ENCODE measurements at places on chromosomes 7 and 10.

DNA sequence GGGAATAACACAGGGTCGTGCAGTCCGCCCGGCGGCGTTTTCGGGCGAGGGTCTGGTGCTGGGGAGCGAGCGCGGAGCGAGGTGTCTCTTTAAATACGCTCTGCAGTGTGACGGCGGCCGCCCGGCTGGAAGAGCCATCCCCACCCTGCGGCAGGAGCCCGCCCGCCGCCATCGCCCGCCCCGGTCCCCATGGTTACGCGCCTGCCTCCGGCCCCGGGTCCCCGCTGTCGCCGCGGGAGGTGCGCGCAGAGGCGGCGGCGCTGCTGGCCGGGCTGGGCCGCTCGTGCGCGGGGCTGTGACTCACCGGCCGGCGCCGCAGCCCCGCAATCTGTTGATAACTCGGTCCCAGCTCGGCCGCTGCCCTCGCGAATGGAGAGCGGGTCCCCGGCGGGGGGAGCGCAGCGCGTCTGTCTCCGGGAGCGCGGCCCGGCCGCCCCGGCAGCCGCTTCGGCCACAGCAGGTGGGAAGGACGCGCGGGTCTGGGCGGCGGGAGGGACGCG lies at the start of gene ADGRA1:
Gene ADGRA1 (plus strand): TSS at position 246 of the 500 bp plus-strand sequence. CDS start 986 bp downstream, outside the sequence.
- DNase-seq: no peak

GRCh38 chr7:98186452-98187137 lies 24.6 kb upstream of the BHLHA15 start:
- no peak for DNase-seq

DNA sequence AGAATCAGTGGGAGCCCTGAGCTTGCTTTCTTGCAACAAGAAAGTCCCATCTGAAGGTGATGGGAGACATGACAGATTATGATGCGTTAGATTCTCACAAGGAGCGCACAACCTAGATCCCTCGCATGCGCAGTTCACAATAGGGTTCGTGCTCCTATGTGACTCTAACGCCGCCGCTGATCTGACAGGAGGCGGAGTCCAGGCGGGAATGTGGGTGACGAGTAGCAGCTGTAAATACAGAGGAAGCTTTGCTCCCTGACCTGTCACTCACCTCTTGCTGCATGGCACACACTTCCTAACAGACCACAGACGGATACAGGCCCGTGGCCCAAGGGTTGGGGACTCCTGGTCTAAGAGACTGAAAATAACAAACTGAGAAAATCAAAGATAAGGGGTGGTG lies 1163.4 kb upstream of the AUTS2 start:
- DNase-seq: no peak

GRCh38 chr10:119306514-119306951 lies 99.2 kb downstream of the GRK5 start:
- no peak for DNase-seq

DNA sequence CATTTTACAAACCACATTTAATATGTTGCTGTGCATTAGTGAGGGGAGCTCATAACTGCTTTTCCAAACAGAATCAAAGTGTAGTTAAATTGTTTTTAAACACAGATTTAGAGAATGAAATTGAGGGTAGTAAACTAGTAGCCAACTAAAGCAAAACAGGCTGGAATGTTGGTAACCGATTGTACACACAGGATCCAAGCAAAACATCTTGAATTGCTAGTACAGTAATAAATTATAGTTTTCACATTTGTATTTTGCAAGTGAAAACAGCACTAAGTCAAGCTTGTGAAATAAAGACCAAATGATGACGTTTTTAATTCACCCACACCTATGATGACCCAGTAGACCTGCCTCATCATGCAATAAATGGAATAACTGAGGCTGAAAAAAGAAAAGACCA lies 198.3 kb downstream of the HDAC9 start:
- DNase-seq: no peak

- no peak for DNase-seq
These were observed 537 bp downstream of the FOXK1 start for GRCh38 chr7:4682621-4683042.

DNA sequence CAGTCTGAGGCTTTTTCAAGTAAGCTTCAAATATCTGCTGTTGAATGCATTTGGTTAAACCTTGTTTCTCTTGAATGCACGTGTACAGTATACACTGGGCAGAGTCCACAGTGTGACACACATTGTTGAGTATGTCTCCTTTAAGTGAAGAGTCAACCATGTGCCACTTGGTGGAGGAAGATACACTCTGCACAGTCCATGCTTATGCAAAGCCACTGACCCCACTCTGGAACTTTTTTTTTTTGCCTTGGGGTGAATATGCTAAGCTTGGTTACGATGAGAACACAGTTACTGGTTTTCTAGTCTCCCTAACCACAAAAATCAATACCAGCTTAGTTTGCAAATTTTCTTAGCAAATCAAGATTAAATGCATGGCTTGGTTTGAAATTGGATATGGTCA lies 186.8 kb upstream of the VIPR2 start:
- DNase-seq: no peak

- no peak for DNase-seq
These were observed 53.9 kb downstream of the AP3M1 start for GRCh38 chr10:74096777-74097176.

- DNase-seq: no peak
These were observed 191.5 kb downstream of the DIP2C start for GRCh38 chr10:497898-498451.

DNA sequence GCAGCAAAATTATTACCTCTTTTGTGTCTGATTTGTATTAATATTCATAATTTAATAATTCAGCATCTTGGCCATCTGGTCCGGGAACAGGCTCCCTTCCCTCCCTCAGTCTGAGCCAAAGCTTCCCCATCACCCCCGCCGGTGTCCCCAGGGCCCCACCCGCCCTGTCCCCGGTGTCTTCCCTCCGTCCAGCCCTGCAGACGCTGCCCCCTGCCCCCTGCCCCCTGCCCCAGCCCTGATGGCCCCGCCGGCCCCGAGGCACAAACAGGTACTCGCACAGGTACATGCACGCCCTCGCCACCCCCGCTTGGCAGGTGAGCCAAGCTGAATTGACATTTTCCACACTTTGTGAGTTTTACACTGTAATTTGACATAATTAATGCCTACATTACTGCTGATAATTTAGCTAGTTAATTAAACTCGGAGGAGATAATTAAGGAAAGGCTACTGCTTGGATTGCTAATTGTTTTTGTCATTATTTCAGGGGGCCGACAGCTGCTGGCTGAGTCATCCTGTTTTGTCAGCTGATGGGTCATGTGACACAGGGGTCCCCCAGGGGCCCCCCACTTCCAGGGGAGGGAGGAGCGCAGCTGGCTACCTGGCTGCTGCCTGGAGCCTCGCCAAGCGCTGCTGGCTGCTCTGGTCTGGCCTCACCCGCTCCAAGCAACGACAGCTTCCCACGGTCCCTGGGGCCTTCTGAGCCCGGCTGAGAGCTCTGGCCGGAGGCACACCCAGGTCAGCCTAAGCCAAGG lies 36.6 kb downstream of the MICALL2 start:
- DNase-seq: peak; percentile 30

DNA sequence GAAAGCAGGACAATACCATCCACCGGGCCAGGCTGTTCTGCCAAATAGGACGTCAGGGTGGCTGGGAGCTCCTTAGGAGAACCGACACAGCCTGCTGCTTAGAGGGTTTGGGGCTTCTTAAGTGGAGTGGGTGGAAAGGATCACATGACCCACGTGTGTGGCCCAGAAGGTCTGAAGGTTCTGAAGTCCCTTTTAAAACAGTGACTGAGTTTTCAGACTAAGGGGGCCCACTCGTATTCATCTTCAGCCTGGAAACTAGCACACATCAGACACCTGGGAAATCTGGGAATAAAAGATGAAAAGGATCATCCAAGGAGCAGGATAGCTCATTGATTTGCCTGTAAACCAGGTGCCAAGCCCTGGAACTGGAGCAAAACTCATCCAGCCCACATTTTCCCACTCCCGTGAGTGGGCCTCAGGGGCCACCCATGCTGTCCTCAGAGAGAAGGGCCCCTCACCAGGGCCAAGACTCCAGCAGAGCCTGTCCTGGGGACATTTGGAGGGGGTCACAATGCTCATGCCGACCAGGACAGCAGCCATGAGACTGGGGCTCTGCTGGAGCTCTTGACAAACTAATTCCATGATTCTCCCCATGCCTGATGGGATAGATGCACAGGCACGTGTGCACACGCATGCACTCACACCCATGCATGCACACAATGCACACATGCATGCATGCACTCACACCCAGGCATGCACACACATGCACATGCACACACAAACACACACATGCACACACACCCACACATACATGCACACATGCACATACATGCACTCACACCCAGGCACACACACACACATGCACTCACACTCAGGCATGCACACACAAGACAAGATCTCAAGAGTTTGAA lies 168.8 kb upstream of the PPP2R2D start:
- DNase-seq: no peak

- DNase-seq: no peak
These were observed 5.8 kb downstream of the UPP1 start for GRCh38 chr7:48094861-48095293.

GRCh38 chr10:68218786-68219185 lies 13.1 kb downstream of the ATOH7 start:
- DNase-seq: no peak

GRCh38 chr7:94635687-94636086 lies 20.2 kb downstream of the SGCE start:
- no peak for DNase-seq

- DNase-seq: no peak
These were observed 126.4 kb upstream of the GHITM start for GRCh38 chr10:84012831-84013458.

DNA sequence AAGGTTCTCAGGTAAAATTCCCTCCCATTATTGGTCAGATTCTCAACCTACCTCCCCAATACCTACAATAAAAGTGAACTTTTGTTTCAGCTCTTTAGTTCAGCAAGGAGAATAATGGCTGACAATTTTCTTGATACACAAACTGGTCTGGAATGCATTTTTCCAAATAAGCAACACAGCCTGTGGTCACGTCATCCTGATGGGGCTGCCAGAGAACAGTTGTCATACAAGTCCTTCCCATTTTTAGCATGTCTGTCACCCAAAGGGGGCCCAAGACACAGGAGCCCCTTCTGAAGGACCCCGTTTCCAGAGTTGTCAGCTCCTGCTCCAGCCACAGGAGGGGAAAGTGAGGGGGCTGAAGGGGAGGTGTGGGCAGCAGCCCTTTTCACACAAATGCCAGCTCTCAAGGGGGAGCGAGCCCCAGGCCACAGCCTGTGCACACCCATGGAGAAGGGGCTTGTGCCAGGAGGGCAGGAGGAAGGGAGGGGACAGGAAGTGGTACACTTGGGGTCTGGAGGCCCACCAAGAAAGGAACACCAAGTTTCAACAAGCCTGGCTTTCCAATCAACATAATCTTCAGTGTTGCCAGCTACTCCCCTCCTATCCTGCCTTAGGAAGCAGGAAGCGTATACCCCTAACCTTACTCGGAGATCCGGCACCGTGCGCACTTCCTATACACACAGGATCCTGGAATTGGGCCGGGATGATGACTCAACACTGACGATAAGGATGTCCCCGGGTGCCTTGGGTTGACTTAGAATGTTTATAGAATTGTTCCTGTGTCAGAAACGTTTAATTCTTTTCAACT lies 43.4 kb upstream of the PDLIM1 start:
- no peak for DNase-seq

DNA sequence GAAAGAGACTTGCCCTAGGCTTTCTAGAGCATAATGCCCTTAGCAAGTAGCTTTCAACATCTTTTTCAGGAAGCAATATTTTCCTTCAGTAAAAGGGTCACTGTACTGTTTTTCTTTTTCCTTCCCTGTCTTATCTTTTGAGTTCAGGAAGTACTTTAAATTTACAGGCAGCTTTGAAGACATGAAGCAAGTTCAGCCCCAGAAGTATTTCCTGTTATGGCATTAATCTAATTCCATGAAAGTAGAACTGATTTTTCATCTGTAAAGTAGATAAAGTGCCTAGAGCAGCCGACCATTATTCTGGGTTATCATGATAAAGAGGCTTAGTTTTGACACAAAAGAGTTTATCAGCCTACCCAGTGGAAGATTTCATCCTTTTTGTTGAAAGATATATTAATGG lies 288.2 kb downstream of the ADK start:
- no peak for DNase-seq
